Stimulated activated CD8-positive, alpha-beta memory T cell treated with anti-CD3 and anti-CD28 coated beads, Interleukin-7, amount 100 ng/mL, for 24 hours (primary cell): ENCODE measurements at places on chromosomes 5 and 9.

DNA sequence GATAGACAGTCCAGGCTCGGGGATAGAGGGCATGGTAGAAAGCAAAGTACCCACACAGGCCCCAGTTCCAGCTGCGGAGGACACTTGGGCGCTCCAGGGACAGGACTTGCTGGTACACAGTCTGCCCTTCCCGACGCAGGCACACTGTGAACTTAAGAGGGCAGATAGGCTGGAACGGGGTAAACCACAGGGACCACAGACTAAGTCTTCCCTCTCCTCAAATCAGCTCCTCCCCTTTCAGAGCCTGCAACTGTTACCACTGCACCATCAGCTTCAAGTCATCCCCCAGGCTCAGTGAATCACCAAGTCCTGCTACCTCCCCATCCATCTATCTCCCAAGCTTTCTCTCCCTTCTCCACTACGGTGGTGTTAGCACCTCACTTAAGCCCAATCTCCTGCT is 7.3 kb downstream of the GBA2 start:
- DNase-seq = no peak

DNA sequence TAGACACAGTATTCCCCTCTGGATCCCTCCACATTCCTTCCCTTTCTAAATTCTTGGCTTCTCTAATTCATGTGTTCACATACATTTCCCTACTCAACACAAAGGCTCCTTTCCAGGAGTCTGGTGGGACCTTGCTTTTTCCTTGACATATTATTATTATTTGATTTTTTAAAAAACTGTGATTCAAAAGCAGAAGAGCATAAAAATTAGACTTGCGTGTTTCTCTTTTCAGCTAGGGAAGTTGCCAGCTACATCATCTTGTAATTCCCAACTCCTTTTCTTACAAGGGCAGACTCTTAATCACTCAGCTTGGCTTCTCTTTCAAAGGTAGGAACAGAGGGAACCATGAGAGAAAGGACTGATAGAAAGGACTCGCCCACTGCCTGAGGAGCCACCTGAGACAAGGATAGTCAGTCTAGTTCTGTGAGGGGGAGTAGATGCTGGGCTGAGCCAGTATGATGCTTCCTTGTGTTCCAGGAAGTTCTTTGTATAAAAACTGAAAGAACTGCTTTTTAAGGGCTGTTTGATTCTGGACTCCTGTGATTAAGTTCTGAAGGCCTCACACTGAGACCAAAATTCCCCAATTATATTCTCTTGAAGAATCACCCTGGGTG is 51.0 kb upstream of the DPYSL3 start:
- no peak for DNase-seq

- no peak for DNase-seq
Observed at GRCh38 chr5:33034777-33035176, 323.7 kb downstream of the NPR3 start.

GRCh38 chr9:111076519-111076918 is 38.2 kb upstream of the LPAR1 start:
- no peak for DNase-seq

DNA sequence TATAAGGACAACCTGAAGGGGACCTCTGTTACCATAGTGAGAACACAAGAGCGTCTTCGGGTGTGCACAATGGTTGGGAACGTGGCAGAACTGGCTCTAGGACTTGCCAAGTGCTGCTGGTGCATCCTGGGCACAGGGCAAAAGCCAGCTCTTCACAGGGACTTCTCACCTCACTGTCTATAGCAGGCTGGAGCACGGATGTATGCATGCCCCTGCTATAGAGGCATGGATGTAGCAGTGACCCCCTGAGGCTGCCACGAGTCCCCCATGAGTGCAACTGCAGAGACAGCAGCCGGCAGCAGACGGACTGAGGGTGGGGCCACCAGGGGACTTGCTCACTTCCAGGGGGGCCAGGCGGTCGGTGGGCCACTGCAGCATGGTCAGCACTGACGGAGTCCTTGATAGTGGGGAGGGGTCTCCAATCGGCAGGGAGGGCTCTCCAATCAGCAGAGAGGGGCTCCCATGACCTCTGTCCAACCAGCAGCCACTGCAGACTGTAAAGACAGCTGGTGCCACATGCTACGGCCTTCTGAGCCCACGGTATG is 64.9 kb downstream of the SEMA4D start:
- no peak for DNase-seq

DNA sequence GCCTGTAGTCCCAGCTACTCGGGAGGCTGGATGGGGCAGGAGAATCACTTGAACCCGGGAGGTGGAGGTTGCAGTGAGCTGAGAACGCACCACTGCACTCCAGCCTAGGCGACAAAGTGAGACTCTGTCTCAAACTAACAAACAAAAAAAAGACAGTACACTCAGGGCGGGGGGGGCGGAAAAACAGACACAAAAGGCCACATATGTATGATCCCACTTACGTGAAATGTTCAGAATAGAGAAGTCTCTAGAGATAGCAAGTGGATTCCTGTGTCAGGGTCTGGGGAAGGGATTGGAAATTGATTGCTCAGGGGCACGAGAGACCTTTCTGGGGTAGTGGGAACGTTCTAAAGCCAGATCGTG is 9.0 kb upstream of the LCN1 start:
- no peak for DNase-seq

GRCh38 chr5:60178101-60178500 is 284.6 kb upstream of the PDE4D start:
- no peak for DNase-seq

DNA sequence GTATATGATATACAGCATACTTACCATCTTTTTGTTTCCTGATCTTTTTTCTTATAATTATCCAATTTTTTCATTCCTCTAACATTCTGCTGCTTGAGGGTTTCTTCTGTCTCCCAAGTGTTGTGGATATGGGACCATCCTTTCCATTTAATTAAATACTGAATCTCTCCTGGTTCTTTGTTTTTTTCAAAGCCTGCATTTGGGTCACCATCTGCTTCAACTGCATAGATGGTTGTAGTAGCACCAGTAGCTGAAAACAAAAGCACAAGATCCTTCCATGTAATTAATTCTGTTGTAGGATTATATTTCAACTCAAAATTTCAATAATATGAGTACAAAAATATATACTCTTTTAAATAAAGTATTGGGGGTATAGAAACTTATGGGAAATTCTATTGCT is 29.4 kb downstream of the CHD1 start:
- no peak for DNase-seq

DNA sequence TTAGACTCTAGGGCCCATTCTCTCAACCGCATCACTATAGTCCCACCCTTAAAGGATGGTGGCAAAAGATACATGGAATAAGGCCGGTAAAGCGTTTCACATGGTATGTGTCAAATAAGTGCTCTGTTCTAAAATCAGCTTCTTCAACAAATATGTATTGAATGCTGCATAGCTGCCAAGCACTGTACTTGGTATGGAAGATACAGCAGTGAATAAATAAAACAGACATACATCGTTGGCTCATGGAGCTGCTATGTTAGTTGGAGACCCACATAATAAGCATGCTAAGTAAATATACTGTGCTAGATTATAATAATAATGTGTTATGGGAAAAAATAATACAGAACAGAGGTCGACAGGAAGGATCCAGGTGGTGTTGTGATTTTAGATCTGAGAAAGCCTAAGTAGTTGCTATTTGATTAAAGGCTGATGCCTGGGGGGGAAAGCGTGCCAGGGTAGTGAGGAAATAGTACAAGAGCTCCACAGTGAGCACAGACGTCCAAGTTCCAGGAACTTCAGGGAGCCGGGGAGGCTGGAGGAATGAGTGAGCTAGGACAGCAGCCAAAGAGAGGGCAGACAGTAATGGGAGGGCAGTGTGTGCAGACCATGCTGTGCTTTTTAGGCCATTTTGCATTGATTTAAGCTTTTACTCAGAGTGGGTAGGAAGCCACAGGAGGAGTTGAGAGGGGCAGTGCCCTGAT is 93.7 kb downstream of the JAKMIP2 start:
- DNase-seq = no peak

GRCh38 chr5:29930316-29930715 is 1263.2 kb upstream of the CDH6 start:
- DNase-seq = no peak

DNA sequence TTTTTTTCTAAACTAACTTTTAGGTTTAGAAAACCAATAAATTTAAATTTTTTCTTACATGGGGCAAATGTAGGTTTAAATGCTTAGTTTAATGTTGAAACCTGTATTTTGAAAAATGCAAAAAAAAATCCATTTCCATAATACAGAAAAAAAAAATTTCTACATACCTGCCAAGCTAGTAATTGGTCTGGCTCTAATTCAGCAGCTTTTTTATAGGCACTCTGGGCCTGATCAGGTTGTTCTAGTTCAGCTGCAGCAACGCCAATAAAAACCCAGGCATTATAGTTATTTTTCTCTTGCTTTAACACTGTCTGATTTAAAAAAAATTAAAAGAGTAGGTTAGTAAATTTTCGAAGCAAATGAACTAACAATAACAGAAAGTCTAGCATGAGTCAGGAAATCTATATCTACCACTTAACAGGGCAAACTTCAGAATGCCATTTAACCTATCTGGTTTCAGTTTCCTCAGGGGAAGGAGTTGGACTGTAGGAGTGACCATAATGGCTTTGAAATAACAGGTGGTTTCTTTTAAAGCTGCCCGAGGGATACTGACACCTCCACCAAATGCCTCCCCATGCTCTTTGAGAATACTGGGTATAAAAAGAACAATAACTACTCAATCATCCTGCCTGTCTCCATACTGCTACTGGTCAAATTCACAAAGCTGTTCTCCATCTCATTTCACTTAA is 11.6 kb downstream of the SKIC3 start:
- no peak for DNase-seq

DNA sequence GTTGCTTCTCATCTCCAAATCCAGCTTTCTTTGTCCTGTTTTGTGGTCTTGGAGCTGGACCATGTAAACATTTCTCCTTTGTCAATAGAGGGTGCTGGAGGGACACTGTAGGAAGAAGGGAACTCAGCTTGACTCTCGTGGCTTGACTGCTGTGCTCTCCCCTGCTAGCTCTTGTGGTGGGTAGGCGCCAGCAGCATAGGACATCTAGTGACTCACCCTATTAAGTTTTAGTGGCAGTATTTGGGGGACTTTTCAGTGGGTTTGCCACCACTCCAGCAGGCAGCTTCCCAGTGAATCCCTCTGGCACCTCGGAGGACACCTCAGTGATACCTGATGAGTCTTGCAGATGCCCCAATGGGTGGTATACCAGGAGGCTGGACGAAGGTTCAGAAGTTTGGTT is 97.8 kb downstream of the TSSK1B start:
- DNase-seq = no peak

- no peak for DNase-seq
Observed at GRCh38 chr9:137235424-137236237, 4.9 kb downstream of the SLC34A3 start.

DNA sequence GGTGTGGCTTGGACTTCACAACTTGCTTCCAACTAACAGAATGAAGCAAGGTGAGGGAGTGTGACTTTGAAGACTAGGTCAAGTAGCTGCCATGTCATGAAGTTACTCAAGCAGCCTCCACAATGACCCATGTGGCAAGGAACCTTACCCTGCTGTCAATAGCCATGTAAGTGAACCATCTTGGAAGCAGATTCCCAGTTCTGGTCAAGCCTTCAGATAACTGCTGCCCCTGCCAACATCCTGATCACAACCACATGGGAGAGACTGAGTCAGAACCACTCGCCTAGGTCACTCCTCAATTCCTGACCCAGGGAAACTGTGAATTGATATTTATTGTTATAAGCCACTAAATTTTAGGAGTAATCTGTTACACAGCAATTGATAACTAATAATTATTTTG is 10.9 kb downstream of the ZCCHC10 start:
- DNase-seq = no peak

- no peak for DNase-seq
Observed at GRCh38 chr9:20302197-20302596, 320.1 kb downstream of the MLLT3 start.
